ENCODE measurements at places on chromosomes 12 and 14.

DNA sequence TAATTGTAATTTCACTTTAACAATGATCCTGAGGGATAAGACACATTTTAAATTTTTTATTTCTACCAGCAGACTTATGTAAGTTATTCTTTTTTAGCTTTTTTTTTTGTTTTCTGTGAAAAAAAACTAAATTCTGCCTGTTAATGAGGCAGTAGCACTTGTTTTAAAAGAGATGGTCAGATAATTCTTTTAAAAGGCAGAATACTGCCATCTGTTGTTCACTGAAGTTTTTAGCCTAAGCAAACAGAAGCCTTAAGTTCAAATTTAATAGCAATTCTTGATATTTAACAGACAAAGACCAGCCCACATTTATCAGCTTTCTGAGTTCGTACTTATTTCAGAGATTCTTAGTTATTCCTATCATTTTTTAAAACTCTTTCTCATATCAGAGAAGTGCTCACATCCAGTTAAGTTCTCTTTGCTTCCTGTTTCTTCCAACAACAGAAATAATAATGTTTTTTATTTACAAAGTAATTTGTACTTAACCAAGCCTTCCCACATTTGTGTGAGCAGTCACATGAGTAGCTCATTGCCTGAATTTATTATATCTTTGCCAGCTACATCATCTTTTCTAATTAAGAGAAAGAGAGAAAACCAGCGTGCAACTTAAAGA is 93.4 kb upstream of the SLCO1C1 start:
- DNase-seq, result peak; percentile 27

DNA sequence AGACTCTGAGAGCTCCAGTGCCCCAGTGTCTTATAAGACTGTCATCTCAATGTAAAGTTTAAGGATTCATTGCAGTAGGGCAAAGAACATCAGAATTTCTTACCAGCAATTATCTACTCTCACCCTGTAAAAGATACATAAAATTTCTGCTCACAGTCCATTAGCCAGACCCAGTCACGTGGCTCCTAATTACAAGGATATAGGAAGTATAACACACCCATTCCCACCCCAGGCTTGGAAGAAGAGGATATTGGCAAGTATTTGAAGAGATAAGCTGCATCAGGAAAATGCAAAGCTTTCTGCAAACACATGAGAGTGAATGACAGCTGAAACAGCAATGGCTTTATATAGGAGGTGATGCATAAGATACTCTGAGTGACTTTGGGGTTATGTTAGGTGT is 14.3 kb downstream of the SYT1 start:
- DNase-seq, result no peak

DNA sequence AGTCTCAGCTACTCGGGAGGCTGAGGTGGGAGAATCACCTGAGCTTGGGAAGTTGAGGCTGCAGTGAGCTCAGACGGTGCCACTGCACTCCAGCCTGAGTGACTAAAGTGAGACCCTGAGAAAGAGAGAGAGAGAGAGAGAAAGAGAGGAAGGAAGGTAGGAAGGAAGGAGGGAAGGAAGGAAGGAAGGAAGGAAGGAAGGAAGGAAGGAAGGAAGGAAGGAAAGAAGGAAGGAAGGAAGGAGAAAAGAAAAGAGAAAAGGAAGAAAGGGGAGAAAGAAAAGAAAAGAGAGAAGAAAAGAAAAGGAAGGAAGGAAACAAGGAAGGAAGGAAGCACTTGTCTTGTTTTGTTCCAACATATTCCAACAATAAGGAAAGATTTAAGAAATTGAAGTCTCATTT is 7.8 kb downstream of the PRKD1 start:
- no peak for DNase-seq

DNA sequence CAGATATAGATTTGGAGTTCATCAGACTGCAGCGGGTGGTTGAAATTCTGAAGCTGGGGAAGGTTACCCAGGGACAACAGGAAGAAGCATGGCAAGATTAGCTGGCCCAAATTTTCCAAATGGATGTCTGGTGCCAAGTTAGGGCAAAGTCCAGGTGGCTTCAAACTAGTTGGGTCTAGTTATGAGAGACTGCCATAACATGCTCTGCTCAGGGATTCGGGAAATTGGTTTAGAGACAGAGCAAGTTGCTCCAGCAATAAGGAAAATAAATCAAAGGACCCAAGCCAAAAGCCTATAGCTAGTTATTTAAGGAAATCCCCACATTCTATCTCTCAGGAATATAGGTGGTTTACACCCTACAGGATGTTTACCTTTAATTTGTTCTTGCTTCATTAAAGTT is 125.7 kb upstream of the BTG1 start:
- no peak for DNase-seq

DNA sequence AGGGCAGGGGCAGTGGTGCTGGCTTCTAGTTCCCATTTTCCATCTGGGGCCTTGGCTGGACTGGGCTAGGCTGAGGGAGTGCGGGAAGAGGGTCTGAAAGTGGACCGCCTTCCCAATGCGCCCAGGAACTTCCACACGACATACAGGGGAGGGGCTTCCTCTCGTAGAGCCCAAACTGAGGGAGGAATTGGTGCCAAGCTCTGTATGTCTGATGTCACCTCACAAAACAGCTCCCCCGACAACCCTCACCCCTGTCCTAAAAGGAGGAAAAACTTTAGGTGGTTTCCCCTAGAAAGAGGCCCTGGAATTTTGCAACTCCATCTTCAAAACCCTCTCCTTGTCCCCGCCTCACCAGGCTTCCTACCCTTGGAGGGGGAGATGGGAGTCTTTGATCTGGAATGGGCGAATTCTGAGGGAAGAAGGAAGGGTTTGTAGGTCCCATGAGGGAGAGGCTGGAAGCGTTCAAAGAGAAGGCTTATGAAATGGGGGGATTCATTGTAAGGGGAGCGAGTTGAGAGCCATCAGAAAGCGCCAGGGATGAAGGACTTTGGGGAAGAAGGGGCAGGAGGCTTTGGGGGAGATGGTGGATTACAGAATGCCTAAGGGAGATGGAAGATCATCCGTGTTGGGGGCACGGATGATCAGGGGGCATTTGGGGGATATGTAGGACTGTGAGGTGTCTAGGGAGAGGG is 844 bp downstream of the GLTP start:
- no peak for DNase-seq

DNA sequence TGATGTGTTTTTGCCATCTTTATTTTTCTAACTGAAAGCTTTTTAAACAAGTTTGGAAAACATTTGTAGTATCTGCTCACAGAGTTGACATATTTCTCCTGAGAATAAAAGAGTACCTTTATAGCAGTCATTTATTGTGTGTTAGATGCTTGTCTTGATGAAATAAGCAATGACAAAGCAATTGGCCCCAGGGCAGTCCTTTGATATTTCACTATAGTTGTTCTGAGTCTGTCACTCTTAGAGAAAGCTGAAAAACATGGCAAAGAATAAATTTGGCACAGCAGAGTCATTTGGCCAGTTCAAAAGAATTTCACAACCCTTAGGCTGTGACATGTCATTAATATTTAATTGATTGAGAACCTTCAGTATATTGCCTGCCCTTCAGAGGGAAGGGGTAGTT is 166.2 kb downstream of the PTPRO start:
- DNase-seq, result no peak

DNA sequence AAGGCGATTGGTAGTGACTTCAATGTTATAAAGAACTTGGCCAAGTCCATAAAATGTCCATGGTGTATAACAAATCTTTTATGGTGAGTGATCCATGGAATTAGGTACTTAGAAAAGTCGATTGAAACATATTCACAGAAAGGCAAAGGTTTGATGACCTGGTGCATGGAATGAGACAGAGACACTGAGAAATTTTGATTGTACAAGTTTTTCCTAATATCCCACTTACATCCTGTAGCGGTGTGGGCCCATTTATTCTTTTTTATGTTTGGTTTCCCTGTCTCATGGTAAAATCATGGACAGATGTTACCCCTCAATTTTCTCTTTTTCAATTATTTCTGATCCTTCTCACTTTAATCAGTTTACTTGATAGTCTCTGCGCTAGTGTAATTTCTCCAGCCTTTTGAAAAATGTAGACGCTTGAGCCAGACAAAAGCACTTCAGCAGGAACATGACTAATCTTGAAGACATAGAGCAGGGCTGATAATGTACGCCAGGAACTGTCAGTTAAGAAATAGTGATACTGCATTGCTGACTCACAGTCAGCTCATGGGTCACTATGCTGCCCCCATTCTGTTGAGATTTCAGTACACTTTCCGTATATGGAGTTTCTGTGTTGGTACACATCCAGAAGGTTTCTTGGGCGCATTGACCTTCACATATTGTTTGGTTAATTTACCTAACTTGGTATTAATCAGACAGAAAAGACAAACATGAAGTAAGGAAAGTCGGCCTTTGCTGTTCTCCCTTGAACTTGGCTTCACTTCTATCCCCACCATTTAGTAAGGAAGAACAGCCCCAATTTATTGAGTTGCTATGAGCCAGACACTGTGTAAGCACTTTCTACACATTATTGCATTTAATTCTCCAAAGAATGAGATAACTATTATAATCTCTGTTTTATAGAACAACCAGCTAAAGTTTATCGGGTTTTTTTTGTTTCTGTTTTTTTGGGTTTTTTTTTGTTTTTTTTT is 841.7 kb downstream of the DIO2 start:
- DNase-seq, result no peak

DNA sequence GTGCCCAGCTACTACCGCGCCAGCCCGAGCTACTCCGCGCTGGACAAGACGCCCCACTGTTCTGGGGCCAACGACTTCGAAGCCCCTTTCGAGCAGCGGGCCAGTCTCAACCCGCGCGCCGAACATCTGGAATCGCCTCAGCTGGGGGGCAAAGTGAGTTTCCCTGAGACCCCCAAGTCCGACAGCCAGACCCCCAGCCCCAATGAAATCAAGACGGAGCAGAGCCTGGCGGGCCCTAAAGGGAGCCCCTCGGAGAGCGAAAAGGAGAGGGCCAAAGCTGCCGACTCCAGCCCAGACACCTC is 697 bp downstream of the HOXC10 start:
- DNase-seq, result no peak

DNA sequence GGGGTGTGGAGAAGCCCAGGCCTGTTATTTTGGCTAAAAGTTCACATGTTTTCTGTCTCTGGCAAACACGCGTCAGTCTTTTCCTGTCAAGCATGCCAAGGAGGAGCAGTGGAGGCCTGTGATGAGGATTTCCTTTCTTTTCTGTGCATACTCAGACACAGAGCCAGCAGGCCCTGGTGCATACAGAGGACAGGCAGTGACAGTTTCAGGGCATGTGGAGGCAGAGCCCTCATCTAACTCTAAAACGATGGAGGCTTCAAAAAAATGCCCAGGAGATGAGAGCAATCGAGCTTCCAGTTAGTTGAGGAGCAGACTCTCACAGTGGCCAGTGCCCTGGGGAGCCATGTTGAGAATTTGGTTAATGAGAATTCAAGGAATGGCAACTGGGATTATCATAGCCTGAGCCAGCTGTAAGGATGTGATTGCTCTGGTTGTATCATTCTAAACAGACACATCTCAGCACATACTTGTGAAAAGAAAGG is 66.5 kb downstream of the TRAFD1 start:
- DNase-seq, result no peak

DNA sequence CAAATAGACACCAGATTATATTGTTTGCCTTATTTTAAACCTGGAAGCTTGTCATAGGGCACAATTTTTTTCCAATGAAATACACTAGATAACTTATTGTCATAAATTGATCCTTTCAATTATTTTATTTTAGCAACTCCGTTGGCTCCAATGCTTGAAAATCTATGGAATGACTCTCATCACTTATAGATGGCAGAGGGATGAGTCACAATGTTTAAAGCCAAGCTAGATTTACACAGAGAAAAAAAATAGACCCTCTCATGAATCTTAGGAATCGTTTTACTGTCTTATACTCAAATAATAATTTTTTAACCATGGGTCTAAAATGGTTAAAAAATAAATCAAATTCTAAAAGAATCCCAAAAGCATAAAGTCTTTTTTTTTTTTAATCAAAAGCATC is 1276.6 kb upstream of the FLRT2 start:
- no peak for DNase-seq

GRCh38 chr14:65377576-65377975 is 35.0 kb upstream of the FUT8 start:
- no peak for DNase-seq

DNA sequence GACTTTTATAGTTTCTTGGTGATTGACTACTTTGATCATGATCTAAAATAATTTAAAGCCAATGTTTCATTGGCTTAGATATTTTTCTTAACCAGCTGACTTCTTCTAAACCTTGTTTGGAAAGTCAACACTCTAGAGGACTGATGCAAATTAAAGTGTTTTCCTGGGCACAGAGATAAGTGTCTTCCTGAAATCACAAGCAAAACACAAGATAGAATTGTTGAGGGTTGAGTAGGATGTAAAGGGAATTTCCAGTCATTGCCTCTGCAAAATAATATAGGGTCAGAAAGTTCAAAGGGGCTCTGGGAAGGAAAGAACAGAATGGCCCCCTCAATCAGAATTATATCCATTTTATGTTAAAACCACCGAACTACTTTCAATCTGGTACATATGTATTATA is 156.3 kb upstream of the LRIG3 start:
- no peak for DNase-seq

DNA sequence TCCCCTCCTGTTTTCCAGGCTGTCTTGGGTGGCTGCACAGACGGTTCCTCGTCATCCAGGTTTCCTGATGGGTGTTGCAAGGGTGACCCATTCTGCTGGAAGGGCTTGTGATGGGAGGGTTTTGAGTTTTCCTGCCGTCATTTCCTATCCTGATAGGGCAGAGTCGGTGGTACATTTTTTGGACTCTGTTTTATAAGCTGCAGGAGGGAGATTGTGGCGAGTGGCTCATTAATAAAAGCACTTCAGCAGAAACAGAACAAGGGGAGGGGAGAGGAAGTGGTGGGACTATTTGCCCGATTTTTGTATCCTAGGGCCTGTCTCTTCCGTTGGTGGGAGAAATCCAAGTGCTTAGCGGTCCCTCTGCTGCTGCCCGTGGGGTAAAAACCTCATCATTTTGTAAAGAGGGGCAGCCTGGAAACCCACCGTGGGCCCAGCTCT is 40.0 kb downstream of the TSPAN9 start:
- DNase-seq, result peak; percentile 72

- no peak for DNase-seq
Observed at GRCh38 chr14:75456997-75457335, 29.1 kb downstream of the JDP2 start.

DNA sequence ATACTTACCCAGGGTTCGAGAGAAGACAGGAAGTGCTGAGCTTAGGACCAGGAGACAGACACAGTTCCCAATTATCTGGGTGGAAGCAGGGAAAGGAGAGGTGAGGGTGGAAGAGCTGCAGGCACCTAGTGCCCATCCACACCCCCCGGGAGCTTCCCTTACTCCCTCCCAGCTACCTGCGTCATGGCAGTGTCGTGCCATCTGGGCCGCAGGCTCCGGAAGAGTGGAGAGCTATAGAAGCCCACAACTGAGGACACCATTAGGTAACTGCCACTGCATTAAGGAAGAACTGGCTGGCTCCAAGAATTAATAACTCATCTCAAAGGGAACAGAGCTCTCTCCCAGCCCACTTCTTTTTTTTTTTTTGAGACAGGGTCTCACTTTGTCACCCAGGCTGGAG is 5.8 kb upstream of the DHH start:
- no peak for DNase-seq

- DNase-seq, result no peak
Observed at GRCh38 chr12:106123110-106123509, 15.6 kb downstream of the NUAK1 start.

Data from NCI-H1694 treated with DMSO at 0.1 percent for 48 hours (cell line).